ENCODE measurements at places on chromosomes 6 and 20.
A peak's percentile ranks its signal among the peaks of the same experiment; 100 is the strongest.

DNA sequence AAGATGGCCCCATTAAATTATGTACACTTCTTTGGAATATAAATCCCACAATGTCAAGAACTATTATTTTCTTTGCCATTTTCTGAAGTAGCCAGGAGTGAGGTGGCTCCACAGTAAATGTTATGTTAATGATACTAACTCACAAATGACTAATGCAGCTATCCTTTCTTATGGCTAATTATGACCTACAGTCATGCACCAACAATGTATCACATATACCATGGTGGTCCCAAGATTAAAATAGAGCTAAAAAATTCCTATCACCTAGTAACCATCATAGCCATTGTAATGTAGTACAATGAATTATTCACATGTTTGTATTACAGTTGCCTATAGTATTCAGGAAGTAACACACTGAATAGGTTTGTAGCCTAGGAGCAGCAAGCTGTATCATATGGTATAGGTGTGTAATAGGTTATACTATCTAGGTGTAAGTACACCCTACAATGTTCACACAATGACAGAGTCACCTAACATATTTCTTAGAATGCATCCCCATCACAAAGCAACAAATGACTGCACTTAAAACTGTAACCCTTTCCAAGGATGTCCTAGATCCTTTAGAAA lies 15.3 kb downstream of the ECHDC1 start:
- DNase-seq: peak; percentile 80

GRCh38 chr6:149754548-149754947 lies 5.0 kb downstream of the PCMT1 start:
- no peak for DNase-seq

GRCh38 chr20:50281831-50282591 lies 91.4 kb downstream of the CEBPB start:
- DNase-seq: no peak

DNA sequence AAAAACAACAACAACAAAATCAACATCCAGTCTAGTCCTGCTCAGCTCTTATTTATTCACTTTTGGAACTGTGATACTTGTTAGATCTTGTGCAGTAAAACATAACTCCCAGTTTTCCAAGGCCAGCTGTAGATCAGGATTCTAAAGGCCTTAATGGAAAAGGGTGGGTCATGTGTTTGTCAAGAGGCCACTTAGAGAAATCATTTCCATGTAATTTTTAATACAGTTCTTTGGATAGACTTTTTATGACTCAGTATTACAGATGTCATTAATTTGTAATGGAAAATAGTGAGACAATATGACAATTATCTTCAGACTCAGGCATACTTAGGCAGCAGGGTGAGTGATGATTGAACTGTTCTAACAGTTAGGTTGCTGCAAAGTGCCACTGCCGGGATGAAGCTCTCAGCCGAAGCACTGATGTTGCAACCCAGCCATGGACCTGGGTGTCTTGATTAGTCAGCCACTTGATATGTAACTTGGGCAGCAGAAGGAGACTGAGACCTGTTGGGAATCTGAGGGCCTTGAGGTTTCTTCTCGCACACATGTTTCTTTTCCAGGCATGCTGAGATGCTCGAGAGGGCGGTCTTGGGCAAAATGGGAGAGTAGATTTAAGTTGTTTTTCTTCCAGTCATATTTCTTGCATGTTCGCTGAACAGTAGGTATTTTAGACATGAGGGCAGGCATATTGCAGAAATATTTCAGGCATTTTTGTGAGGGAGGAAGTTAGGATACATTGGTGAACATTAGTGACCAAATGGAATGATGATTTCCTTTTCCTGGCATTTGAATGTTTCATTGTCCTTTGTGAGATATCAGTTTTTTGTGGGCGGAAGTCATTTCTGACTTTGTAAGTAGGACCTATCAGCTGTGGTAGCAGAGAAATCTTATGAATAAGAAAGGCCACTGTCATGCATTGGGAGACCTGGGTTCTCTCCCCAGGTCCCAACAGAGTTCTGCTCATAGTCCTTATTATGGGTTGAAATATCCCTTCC lies 52.3 kb downstream of the SLX4IP start:
- peak; percentile 47 for DNase-seq

DNA sequence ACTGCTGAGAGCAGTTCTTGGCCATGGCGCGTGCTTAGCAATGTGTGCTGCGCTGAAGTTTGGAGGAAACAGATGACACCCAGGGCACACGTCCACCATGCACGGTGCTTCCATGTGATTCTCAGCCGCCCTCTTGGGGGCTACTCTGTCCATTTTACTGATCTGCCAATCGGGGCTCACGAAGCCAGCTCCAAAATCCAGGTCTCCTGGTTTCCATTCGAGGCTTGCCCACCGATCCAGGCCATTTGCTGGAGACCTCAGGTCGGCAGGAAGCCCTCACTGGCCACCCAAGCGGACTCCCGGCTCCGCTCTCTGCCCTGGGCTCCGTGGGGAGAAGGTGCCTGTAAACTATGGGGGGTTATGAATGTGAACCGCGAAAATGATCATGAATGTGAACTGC lies 11.7 kb upstream of the FRMD1 start:
- no peak for DNase-seq

GRCh38 chr6:158666628-158667359 lies 16.9 kb downstream of the SYTL3 start:
- DNase-seq: peak; percentile 83

- DNase-seq: no peak
These were observed 2.5 kb downstream of the DIDO1 start for GRCh38 chr20:62923669-62924441.

- DNase-seq: no peak
These were observed 31.1 kb downstream of the SNHG17 start for GRCh38 chr20:38404016-38404415.

DNA sequence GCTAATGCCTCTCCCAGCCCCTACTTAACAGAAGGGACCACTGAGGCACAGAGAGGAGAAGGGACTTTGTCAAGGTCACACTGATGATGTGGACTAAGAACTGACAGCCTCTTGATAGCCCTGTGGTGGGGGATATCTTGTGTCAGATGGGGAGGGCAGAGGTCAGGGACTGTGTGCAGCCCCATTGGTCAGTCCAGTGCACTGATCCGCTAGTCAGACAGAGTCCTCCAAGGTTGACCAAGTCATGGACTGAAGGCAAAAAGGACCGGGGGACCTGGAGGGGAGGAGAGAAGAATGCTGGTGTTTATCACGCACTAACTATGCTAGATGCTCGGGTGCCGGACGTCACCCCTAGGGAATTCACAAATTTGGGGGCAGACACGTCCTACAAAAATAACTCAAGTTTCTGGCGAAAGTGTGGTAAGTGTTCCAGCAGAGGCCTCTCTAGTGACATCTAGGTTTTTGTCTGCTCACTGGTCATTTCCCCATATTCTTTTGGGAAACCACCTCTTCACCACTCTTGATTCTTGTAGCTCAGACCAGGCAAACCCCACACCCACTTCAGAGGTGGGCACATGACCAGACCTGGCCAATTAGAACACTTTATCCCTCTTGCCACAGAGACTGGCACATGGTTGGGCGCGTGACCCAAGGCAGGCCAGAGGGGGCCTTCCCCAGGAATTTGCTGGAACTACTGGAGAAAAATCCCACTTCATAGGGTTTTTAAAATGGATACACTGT lies 21.0 kb downstream of the TCF15 start:
- DNase-seq: no peak

- no peak for DNase-seq
These were observed 33.7 kb upstream of the CCND3 start for GRCh38 chr6:41975276-41975675.

- peak; percentile 93 for DNase-seq
These were observed 25.7 kb upstream of the TCFL5 start for GRCh38 chr20:62887152-62887859.

DNA sequence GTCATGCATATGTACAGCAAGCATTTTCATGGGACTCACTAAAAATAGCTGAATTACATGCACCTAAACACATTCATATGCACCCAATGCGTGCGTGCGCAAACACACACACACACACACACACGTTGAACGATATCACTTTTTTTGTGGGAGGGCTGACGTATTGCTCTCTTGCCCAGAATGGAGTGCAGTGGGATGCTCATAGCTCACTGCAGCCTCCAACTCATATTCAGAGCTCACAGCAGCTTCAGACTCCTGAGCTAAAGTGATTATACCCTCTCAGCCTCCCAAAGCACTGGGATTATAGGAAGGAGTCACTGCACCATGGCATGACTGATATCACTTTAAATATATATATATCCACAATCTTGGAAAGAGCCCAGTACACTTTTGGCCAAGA lies 620.4 kb upstream of the MANEA start:
- no peak for DNase-seq

- no peak for DNase-seq
These were observed 333 bp upstream of the SMIM13 start for GRCh38 chr6:11093376-11093625.

GRCh38 chr6:30820193-30820592 lies 64.1 kb upstream of the DDR1 start:
- DNase-seq: peak; percentile 80

GRCh38 chr6:53009056-53009455 lies 14.0 kb upstream of the GSTA4 start:
- no peak for DNase-seq

DNA sequence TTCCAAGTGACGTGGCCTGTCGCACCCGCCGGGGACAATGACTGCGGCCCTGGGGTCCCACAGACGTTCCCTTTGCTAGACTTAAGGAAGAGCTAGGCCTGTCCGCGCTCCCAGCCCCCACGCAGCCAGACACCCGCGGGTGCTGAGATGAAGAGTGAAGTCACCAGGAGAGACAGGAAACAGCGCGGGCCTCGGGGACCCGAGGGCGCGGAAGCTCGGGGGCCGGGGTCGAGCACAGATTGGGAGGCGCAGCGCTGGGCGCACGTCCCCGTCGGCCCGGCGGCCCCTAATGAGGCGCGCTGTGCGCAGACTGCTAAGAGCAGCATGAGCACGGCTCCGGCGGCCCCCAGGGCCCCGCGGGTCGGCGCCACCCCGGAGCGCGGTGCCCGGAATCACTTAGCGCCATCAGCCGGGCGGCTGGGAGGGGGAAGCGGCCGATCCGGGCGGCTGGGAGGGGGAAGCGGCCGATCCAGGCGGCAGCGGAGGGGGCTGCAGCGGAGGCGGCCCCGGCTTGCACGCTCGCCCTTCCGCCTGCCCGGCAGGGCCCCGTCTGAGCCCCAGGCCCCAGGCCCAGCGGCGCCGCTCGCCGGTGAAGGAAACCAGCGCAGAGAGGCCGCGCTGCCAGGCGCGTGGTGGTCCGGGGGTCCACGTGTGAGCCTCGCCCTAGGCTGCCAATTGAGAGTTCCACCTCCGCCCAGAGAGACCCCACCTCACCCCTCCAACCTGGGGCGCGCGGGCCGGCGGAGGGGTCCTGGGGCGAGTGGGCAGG lies 8.3 kb upstream of the AVP start:
- DNase-seq: peak; percentile 17

DNA sequence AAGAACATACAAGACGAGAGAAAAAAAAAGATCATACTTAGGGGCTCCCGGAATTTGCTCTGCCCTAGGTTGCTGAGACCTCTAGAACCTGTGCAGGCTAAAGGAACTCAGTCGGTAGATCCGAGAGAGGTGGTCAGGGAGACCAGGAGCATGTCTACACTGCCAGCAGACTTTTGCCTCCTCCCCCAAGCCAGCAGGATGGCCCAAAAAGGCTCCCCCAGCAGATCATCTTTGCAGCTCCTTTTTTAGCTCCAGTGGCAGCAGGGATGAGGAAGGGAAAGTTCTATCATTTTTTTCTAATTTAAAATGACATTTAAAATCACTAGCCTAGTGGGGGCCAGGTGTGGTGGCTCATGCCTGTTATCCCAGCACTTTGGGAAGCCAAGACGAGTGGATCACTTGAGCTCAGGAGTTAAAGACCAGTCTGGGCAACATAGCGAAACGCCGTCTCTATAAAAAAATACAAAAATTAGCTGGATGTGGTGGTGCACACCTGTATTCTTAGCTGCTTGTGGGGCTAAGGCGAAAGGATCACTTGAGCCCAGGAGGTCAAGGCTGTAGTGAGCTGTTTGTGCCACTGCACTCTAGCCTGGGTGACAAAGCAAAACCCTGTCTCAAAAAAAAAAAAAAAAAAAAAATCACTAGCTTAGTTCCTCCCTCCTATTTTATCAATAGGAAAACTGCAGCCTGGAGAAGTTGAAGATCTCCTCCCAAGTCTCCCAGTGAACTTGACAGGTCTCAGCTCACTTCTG lies 69.3 kb upstream of the MYL9 start:
- no peak for DNase-seq

DNA sequence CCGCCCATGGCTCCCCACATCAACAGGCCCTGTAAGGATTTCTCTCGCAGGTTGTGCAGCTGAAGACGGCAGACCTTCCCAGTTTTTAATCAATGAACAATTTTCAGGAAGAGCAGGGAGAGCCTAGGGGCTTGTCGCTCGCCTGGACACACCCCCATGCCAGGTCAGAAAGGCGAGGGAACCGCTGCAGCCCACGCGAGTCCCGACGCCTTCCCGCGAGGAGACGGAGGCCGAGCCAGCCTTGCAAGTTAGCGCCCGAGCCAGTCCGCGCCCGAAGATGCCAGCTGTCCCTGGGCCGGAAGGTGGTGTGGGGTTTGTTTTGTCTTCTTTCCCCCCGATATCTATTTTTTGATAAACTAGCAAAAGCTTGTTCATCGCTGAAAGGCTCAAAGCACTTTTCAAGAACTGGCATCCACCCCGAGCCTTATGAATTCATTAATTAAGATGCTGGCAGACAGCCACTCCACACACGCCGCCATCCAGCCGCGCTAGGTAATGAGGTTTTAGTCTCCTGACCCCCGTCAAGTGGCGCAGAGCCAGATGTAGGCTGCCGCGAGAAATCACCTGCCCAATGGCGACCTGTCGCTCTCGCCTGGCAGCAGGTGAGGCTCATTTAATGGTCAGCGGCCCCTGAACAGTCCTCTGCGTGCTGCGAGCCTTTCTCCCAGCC lies 6.6 kb downstream of the CCDC167 start:
- no peak for DNase-seq

- DNase-seq: peak; percentile 5
These were observed at the start of gene SLPI for GRCh38 chr20:45254383-45255262. TSS of gene SLPI (minus strand) at chr20:45254564. CDS start at chr20:45254543, 21 bp downstream.

- no peak for DNase-seq
These were observed 43.0 kb downstream of the NTSR1 start for GRCh38 chr20:62751551-62752150.

Measured in fibroblast of skin of right quadriceps (primary cell).